ENCODE measurements at places on chromosomes 7 and 10.

DNA sequence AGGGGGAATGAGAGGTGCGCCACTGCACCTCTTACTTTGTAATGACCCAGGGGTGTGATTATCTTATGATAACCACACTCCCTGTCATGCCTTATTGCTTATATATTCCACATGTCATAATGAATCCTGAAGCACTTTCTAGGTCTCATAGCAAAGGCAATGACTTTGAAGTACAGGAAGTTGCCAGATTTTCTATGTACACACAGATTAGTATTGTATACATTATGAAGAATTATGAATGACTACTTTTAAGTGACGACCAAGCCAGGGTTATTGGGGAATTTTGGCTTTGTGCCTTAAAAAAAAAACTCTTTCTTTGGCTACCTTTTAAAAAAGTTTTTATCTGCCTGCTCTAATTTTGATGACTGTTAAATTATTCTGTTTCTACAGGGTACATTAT, 269.6 kb downstream of the MDFIC start:
- DNase-seq: no peak

DNA sequence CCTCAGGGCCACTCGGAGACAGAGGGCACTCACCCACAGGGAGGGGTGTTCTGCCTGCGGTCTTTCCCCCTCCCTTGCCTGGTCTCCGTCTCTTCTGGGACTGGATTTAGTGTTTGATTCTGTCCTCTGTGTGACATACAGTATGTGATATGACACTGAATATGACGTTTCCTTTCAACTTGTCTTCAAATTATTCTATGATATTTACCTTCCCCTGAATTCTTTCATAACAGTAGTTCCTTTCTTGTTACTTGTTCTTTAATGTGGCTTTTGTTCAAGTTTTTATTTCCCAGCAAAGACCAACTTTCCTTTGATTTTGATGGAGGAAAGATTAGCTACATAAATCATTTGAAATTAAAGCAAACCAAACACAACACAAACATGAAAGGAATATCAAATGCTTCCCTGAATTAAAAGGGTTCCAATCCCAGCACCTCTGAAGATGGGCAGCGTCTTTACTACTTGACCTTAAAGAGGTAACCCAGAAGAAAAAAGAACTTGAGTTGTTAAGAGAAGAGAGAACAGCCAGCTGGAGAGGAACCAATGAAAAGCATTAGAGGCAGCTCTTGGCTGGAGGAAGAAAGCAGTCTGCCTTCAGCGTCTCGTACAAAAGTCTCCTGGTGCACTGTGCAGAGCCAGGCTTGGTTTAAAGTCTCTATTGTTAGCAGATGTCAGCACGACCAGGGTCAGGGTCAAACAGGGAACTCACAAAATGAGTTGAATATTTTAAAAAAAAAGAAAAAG, 18.3 kb upstream of the RHEB start:
- no peak for DNase-seq

GRCh38 chr10:581776-582330, 107.6 kb downstream of the DIP2C start:
- DNase-seq: no peak

- no peak for DNase-seq
Measured at GRCh38 chr10:130359711-130360110, 223.5 kb downstream of the GLRX3 start.

- no peak for DNase-seq
Measured at GRCh38 chr7:69276011-69276729, 322.1 kb upstream of the AUTS2 start.

GRCh38 chr10:49540056-49540797, 1.3 kb upstream of the ERCC6 start:
- DNase-seq: no peak

DNA sequence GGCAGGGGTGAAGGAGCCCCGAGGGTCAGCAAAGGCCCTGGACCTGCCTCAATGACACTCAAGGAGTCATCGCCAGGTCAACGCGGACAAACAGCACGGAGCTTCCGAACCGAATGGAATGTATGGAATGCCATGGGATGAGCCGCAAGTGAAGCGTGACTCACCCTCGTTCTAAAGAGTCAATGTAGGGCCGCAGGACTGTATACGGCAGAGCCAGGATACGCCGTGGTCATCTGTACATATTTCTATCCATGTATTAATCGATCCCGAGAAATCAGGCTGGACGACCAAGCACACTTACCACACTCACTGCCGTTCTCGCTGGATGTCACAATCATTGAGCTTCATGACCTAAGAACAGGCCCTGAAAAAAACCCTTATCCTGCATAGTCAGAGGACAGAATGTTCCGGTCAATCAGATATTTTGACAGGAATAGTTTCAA, 4.3 kb downstream of the SNX8 start:
- DNase-seq: no peak

DNA sequence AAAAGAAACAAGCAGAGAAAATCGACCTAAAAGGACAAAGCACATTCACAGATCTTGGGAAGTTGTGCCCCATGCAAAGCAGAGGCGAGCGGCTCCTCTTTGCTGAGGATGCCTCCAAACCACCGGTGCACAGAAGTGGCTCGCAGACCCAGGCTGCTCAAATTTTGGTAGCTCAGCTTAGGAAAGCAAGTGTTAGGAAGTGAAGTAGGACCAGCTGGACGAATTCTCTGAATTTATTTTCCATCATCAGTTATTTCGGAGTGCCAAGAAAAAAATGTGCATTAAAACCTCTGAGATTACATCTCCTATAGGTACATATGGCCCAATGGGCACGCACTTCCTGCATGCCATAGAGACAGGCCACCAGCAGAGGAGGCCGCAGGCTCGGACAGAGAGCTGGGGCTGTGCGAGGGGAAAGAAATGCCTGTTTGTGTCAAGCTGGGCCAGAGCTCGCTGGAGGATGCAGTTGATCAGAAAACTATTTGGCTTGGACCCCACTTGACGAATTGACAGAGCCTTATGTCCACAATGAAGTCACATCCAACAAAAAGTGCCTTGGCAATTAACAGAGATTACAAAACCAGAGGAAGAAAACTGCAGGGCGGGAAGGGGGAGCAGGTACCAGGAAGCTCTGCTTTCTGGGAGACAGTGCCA, 122.3 kb upstream of the LYZL2 start:
- DNase-seq: no peak

DNA sequence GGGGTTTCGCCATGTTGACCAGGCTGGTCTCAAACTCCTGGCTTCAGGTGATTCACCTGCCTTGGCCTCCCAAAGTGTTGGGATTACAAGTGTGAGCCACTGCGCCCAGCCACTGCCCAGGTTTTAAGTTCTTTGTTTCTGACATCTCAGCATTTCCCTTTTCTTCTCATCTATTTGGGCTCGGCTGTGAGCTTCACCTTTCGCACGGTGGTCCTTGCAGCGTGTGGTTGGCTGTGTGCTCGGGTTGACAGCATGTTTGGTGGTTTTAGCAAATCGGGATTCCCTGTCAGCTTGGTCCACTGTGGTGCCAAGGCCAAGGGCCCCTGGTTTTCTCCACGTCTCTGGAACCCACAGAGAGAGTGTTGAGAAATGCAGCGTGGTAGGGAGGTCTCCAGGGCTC, 138.8 kb downstream of the DNAJB6 start:
- DNase-seq: no peak

DNA sequence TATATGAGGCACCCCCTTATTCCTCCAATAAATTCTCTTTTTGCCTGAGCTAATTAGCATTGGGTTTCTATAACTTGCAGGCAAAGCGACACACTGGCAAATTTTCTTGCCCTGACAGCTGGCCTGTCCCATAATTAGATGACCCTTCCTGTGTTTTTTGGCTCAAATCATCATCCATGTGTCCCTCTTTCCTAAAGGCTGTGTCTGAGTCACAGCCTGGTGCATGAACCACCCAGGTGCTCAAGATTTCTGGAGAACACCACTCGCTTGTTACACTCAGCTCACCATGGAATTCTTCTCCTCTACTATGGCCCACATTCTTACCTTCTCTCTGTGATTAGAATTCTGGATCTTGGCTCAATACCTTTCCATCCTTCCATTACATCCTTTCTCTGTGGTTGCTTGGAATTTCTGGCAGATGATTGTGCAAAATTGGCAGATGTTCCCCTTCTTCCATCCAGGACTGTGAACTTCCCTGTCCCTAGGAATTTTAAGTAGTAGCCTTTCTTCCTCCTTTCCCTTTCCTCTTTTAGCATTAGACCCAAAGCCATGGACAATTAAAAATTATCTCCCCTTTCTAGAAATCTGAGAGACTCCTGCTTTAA, 116.0 kb upstream of the ANKRD1 start:
- DNase-seq: no peak

GRCh38 chr10:78913219-78914059, 155.3 kb upstream of the ZMIZ1 start:
- DNase-seq: no peak

- no peak for DNase-seq
Measured at GRCh38 chr10:29181936-29182335, 106.9 kb upstream of the LYZL1 start.

DNA sequence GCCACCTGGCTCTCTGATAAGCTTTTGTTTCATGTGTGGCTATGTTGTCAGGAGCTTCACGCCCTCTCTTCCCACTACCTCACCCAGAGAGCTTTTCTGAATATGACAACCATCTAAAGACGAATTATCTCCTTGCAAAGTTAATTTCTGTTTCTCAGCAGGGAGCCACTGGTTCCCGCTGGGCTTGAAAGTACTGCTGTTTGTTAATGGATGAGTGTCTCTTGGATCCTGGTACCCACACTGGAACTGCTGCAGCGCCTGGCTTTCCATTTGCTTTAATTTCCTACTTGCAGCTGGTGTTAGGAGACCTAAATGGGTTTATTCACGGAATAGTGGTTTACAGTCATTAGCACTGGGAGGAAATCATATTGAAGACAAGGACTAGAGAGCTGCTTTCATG, 267.9 kb upstream of the LRGUK start:
- no peak for DNase-seq

GRCh38 chr10:61179771-61180170, 235.8 kb upstream of the RHOBTB1 start:
- no peak for DNase-seq

DNA sequence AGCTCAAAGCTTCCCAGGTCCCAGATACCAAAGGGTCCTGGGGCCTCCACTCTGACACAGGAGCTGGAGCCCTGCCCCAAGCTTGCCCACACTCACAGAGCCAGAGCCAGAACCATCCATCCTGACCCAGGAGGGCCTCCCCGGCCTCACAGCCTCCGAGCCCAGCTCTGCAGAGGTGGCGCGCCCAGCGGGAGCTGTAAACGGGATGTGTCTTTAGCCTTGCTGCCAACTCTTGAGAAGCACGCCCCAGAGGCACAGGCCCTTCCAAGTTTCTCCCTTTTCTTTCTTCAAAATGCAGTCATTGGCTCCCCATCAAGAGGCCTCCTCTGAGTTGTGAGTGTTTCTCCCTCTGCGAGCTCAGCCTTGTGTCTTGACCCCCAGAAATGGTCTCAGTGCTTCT, 75.0 kb downstream of the PDGFA start:
- DNase-seq: no peak

DNA sequence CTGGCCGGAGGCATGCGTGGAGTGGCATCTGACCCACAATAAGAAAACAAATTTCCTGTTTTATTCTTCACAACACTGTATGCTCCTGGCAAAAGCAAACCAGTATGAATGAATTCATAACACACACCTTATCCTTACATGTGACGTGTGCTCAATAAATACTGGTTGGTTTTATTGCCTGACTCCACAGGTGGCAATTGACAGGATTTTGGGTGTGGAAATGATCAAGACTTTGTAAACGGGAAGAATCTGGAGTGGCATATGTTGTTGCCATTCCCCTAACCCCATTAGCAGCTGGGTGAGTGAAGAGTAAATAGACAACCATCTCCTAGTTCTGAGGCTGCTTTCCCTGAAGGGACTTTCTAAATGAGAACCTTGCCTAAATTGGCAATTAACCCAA, 215.5 kb upstream of the AOAH start:
- no peak for DNase-seq

DNA sequence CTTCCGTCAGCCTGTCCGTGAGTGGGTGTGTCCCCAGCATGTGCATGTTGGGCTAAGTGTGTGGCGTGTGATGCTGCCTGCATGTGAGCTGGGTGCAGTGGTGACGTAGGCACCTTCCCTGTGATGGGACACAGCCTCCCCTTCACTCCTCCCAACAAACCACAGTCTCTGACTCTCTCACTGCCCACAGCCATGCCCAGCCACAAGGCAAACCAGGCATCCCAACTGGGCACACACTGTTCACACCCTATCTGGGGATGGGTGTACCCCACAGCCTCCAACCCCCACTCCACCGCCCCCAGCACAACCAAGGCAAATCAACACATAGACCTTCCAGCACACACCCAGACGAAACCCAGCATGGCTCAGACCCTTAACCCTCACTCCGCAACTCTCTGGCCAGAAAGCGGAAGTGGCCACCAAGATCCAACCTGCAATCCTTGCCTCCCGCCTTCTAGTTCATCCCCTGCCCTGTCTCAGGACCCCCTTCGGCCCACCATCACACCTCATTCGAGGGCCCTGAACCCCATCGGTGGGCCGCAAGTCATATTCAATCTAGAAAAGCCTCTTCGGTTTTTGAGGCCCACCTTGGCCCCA, 10.4 kb downstream of the PSD start:
- DNase-seq: no peak

- no peak for DNase-seq
Measured at GRCh38 chr10:3781468-3782145, 3.4 kb downstream of the KLF6 start.

DNA sequence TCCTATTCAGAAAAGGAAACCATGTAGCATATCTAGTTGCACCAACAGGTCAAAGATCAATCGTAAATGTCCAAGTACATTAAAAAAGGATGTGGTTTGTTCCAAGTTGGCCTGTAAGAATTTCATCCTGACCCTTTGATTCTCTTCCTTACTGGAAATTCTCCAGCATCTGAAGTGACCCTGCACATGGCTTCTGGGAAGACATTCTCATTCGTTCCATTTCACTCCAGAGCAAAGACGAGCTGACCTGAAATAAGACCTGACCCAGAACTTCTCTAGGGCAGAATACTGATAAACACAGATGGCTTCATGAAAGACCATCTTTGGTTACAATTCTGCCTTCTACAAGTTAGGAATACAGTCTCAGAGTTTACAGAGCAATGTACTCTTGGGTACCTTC, 39.8 kb downstream of the ASB4 start:
- no peak for DNase-seq

DNA sequence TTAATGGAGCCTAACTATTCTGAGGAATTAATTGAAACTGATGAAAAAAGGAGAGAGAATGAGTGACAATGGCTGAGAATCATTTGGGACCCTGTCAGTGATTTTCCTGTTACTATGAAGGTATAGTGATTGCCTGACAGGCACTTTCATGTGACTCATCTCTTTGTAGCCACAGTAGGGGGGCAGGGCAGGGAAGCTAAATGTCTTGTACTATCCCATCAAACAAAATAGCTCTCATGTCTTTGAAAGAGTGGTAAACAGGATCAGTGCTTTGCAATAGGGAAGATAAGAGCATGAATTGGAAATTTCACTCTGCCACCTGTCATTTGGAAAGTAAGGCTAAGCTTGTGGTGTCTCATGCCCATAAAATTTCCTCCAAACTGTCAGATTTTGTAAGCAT, 94.5 kb upstream of the GSDME start:
- DNase-seq: no peak

DNA sequence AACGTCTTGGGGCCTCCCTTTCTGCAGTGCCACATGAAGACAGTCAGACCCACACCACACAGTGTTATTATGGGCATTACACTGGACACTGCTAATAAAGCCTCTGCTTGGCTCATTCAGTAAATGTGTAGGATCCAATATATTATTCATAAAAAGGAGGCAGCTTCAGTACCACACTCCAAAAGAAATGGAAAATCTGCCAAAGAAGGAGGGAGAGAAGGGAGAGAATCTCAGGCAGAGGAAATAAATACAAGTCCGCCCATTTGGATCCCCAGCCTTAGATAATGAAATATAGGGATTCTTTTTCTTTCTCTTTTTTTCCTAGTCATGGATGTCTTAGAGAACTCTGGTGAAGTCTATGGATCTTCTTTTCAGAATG, 162.2 kb downstream of the ELMO1 start:
- DNase-seq: no peak

GRCh38 chr10:132648072-132648850, 110.7 kb downstream of the INPP5A start:
- no peak for DNase-seq

Measured in cortex of kidney (tissue), 1 donor.